ENCODE measurements at places on chromosomes 3 and 15.

DNA sequence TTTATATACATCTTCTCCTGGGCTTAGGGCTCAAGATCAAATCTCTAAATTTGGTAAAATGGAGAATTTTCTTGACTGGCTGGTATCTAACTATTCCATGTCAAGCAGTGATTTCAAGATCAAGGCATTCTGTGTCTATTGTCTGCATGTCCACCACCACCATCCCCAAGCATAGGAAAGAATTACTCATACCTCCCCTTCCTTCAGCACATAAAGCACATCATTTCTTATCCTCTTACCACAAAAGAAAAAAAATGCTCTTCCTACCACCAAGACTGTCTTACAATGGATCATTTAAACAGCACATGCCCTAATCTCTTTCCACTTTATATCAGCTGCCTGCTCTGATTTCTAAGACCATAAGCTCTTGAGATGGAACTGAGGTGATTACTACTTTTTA lies 470.5 kb upstream of the THBS1 start:
- no peak for DNase-seq

DNA sequence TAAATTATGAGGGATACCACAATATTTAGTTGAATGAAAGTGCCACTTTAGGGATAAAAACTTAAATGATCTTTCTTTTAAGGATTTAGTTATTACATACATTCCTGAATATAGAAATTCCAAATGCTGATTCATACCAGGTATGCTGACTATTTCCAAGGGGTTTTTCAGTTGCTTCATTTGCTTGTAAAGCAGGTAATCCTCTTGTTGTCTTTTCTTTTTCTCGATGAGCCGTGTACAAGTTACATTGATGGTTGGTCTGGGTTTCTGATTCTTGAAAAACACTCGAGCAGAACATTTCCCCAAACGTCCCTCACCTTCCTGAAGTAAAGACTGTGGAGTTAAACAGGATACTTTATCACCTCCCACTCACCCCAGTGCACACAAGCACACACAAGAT lies 21.7 kb downstream of the RARRES1 start:
- no peak for DNase-seq

- no peak for DNase-seq
These were observed 39.7 kb downstream of the MEF2A start for GRCh38 chr15:99605490-99605931.

- DNase-seq: no peak
These were observed 155.0 kb upstream of the GPR149 start for GRCh38 chr3:154584974-154585373.

- DNase-seq: no peak
These were observed 257.5 kb upstream of the LRTM1 start for GRCh38 chr3:55185380-55185779.

GRCh38 chr15:80948651-80949292 lies 40.8 kb downstream of the MESD start:
- DNase-seq: peak; percentile 67

DNA sequence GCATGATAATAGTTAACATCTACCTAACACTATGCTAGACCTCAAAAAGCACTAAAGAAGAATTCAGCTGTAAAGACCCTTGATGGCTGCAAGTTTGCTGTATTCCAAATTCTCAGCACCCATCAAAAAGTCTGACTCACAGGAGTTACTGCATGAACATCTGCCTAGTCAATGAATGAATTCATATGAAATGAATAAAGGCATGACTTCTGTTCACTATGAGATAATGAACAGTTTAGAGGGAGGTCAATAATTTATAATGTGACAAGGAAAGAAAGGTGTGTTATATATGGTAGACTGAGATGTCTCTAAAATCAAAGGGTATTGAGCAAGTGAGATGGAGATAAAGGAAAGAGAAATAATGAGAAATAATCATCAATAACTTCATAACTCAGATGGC lies 508.2 kb upstream of the TGFBR2 start:
- no peak for DNase-seq

- DNase-seq: no peak
These were observed 406.2 kb upstream of the RARB start for GRCh38 chr3:25021816-25022215.

DNA sequence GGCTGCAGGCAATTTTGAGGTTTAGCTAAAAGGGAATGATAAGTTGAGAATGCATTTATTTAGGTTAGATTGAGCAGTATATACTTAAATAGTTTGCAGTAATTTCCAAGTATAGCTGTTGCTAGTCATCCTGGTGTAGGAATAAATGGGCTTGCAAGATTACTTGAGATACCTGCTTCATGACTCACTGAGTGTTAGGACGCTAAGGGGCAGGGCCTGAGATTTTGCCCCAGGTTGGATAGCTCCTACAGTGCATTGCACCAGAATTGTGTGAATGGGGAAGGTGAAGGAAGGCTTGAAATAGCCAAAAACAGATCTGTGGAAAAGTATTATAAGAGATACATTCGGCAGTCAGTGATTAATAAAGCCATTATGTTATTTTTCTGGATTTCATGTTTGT lies 72.8 kb downstream of the KCNH8 start:
- no peak for DNase-seq

- no peak for DNase-seq
These were observed 50.9 kb upstream of the MRPL3 start for GRCh38 chr3:131553495-131554247.

DNA sequence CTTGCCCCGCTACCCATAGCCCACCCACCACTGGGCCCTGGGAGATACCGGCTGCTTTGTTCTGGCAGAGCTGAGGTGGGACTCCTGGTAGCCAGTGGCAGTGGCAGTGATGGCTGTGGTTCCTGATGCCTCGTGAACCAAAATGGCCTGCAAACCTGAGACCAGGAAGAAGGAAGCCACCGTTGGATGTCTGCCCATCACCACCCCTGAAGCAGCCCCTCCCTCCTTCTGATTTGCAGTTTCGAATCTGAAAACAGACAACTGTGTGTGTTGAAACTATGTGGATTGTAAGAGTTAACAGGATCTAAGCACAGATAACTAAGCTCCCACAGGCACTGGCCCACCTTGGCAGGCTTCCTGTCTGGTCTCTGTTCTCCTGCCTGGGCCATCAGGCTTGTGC lies 66.6 kb downstream of the NUP210 start:
- no peak for DNase-seq

DNA sequence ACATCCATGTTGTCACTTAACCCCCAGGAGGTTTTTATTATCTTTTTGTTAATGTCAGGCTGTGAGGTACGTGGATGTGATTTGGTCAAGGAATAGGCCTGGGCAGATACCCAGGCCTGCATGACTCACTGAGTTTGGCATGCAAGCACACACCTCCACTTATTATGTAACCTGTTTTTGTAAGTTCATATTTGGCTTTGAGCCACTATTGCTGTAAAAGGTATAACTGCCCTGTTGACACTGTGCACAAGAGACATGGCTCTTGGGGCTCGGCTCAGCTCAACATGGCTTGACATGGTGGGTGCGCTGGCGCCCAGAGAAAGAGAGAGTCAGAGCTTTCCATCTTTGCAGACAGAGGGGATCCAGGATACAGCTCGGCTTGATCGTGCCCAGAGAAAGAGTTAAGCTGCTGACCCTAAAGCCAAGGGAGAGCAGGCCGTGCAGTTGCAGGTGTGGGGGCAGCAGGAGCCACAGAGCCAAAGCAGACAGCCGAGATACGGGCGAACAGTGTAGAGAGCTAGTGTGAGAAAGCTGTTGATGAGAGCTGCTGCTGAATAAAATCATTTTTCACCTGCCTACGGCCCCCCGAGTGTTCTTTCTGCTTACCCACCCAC lies 67.9 kb upstream of the UNC13C start:
- no peak for DNase-seq

GRCh38 chr15:41989573-41990242 lies 17.4 kb upstream of the EHD4 start:
- DNase-seq: peak; percentile 95

DNA sequence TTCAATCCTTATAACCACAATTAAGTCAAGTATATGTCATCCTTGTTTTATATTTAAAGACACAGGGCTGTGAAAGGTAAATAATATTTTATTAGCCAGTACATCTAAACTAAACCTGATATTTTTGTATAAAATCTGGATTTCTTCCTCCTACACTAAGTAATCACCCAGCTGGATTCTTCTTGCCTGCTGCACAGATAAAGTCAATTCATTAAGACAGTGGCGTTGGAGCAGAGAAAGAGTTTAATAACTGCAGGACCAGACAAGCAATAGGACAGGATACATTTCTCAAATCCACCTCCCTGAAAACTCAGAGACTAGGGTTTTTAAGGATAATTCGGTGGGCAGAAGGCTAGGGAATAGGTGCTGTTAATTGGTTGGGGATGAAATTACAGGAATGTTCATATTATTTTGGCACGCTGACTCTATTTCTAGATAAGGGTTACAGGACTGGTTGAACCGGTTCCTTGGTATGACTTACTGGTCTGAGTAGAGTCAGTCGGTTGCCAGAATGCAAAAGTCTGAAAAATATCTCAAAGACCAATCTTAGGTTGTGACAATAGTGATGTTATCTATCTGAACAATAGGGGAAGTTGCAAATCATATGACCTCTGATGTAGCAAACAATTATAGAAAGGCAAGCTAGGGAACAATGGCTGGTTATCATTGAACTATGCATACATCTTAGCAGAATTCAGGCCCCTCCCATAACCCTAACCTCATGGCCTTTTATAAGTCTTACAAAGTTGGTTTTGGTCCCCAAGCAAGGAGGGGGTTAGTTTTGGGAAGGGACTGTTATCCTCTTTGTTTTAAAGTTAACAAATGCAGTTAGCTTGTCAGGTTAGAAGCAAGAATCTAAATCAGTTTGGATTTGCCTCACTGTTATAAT lies 244.8 kb downstream of the ALCAM start:
- DNase-seq: no peak

GRCh38 chr3:71309342-71309741 lies 274.2 kb downstream of the FOXP1 start:
- DNase-seq: no peak

DNA sequence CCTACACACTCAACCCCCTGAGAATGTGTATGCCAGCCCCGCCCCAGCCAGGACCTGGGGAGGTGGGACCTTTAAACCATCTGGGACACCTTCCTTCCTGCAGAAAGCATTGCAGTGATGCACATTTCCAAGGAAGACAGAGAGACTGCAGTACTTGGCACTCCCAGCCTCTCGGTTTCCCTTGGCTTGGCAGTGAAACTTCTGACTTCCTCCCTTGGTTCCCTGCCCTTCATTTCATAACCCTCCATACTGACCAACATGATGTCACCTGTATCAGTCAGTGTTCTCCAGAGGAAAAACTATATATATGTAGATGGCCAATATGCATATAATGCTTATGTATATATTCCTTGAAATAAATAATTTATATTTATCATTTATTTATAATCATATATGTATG lies 103.2 kb downstream of the SST start:
- no peak for DNase-seq

- no peak for DNase-seq
These were observed 7.8 kb downstream of the ANPEP start for GRCh38 chr15:89806559-89807550.

DNA sequence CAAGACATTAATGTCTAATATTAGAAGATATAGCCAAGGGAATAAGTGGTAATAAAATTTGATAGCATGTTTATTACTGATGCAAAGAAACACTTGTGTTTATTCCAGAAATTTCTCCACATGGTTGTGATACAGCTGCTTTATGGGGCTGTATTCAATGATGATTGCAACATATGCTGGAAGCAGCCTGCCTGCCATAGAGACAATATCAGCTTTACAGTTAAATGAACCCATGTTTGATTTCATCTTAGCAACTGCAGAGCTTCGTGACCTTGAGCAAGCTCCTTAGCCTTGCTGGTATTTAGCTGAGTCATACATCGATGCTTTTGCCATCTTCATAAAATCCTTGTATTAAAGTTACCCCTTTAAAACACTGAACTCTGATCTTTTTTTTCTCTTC lies 168.1 kb upstream of the STAC start:
- no peak for DNase-seq

DNA sequence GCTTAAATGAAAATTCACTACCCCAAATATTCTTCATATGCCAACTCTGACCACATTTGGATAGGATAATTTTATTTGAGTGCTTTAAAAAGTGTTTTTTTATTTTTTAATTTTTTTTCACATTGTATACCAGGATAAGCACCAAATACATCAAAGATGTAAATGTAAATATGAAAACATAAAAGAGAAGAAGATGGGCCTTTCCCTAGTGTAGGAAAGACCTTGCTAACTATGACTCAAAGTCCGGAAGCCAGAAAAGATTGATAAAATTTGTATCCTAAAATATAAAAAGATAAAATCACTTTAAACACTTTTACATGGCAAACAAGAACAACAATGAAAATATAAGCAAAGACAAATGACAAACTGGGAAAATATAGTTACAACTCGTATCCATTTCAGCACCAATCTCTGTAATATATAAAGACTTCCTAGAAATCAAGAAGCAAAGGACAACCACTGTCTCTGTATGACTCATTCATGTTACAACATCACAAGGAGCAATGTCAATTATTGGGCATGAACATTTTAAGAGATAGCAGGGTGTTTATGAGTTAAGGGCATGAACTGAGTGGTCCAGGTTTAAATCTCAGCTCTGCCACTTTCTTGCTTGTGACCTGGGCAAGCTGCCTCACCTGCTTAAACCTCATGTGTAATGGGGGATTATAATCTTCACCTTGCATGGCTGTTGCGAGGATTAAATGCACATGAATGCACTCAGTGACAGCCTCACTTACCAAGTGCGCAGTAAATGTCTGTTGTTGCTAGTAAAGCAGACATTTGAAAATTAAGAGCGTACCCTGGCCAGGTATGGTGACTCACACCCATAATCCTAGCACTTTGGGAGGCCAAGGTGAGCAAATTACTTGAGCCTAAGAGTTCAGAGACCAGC lies 25.3 kb upstream of the ARHGEF3 start:
- no peak for DNase-seq

- DNase-seq: no peak
These were observed 90.4 kb downstream of the ATG7 start for GRCh38 chr3:11362600-11362999.

DNA sequence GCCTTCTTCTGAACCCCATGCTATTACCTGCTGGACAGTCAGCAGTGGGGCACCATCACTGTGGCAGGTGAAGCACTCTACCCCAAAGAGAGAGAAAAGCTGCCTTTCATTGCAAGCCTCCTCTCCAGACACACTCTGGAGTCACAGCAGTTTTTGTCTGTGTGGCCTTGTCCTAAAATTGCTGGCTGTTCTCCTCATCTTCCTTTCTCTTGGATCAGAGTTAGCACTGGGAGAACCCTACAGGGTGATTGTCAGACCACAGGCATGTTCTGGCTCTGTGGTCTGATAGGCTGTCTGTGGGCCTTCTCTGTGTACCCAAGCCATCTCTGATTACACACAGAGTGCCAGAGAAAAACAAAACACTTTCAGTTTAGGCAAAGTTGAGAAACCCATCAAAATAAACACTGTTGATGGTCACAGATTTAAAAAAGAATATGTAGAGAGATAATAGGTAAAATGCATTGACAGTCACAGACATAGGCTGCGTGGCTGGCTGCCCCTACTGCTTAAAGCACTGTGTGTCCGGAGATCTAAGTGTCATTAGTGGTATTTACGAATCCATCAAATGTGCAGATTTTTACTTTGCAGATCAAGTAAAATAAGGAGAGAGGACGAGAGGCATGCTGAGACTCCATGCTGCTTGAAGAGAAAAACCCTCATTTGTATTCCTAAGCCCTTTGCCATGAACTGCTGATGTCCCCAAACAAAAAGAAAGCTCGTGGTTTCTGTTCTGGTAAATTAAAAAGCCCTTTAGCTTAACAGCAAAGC lies 689.9 kb downstream of the TUSC7 start:
- no peak for DNase-seq
